A172 (cell line): ENCODE measurements at places on chromosomes 4 and X. TPM values are rescaled to one million over a fixed set of nuclear protein-coding genes. Genes with fewer than 3 reads are reported as not detected.

Gene GLRA3
- not detected in 2 replicates for total RNA-seq

Gene PRKX
- total RNA-seq, result 12.6 and 29.1 TPM in 2 replicates

Gene WNK3
- total RNA-seq, result 3.3 and 4.2 TPM in 2 replicates

Gene TLR10
- not detected in 2 replicates for total RNA-seq

- DNase-seq, result no peak
Measured at GRCh38 chr4:141058591-141059512, 74.4 kb downstream of the RNF150 start.

DNA sequence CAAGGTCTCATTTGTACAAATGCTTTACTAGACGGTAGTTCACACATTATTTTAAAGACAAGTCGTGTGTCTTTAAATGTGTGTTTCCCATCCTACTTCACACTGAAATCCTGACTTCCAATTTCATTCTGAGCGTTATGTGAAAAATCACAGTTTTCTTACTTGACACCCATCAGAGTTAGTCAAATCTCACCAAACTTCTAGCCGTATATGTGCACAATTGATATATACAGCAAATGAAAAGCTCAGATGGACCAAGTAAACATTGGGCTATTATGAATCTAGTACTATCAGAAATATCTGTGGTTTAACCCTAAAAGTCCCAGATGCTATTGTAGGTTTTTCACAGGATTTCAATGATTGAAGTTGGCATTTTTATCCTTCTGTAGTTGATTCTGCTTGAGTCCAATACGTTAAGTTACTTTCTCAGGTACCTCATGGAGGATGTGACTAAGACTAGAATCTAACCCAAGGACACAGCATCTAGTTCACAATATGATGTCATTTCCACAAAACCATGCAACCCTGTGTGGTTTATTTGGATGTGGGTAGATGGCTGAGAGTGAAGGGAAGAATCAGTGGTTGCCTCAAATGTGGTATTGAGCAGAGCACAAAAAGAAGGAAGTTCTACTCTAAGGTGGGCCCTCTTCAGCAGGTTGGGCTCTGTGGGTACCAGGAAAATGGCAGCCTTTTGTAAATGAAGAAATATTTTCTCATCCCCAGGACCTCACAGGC, 22.1 kb upstream of the TRIM60 start:
- DNase-seq, result no peak

GRCh38 chr4:177123811-177124210, 185.9 kb upstream of the NEIL3 start:
- no peak for DNase-seq

GRCh38 chr4:139564502-139564901, 8.5 kb upstream of the SETD7 start:
- no peak for DNase-seq

- no peak for DNase-seq
Measured at GRCh38 chr4:40205259-40206198, 8.7 kb downstream of the RHOH start.

DNA sequence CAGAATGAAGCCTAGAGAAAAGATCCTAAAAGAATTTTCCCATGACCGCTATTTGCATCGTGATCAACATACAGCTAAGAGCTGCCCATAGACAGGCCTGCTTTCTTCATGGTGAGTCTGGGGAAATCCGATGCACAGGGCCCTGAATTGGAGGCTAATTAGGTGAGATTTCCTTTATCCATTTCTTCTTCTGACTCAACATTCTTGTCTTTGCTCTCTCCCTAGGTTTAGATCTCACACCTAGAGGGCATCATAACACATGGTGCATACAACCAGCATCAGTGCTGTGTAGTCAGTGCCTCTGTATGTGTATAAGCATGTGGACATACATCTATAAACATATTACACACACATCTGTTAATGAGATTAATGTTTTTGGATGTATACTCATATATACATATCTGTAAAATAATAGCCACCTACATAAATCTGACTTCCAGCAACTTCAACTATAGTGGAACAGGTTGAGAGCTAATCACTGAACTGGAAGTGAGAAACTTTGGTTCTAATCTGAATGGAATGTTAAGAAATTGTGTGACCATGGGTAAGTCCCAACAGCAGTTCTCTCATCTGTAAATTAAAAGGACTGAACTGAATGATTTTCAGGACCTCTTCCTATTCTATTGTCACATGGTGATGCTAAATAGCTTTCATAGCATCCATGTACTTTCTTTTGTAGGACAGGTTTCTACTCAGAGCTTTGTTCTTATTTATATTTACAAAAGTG, 17.5 kb downstream of the GATB start:
- DNase-seq, result no peak

- DNase-seq, result no peak
Measured at GRCh38 chr4:21948347-21949072, at the start of gene KCNIP4. Gene KCNIP4 (minus strand): TSS chr4:21948772.

DNA sequence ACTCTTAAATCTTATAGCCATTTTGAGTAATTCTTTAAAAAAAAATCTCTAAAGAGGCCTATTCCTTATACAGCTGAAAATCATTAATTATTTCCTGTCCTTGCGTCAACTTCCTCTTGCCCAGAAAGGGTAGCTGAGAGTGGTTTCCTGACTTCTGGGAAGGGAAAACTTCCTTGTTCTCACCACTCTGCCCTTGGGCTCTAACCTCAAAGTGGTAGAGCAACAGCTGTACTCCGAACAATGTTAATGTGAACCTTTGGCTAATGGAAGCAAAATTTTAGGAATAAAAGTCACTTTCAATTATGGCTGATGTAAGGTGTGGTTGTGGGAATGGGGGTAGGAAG, 15.3 kb downstream of the KLHL2 start:
- peak; percentile 57 for DNase-seq

DNA sequence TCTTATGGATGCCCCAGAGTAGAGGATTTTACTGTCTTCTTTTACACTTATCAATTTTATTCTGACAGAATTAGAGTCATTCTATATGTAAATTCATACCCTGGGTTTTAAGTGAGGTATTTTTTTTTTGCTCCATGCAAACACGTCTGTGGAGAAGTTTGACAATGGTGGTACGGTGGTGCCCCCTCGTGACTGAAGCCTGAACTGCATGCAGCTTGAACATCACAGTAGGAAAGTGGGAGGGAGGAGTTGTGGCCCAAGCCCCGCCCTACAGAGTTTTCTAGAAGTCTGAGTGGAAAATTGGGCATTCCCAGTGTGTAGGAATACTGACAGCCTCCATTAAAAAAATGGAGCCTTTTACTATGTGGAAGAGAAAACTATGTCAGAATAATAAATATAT, 73.3 kb upstream of the RAB40AL start:
- peak; percentile 41 for DNase-seq

DNA sequence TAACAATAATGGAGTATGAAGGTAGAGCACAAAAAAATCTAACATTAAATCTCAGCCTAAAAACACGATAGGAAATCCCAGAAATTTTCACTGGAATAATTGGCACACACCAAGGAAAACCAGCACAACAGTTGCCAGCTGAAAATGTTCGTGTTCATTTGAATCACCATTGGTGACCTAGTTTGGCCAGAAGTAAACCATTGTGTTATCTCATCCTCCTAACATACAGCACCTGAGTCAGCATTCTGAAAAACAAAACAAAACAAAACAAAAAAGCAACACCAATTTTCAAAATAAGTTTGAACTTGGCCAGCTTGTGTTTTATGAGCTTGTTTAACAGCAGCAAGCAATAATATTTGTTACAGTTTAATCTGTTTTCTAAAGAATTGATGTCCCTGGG, 41.1 kb downstream of the UCHL1 start:
- DNase-seq, result no peak
